Left kidney (tissue), 8 donors: ENCODE measurements at places on chromosomes 6 and 20. TPM values are rescaled to one million over a fixed set of nuclear protein-coding genes. Genes with fewer than 3 reads are reported as not detected.

GRCh38 chr20:13260650-13261279 lies 39.7 kb downstream of the ISM1 start:
- DNase-seq = no peak

DNA sequence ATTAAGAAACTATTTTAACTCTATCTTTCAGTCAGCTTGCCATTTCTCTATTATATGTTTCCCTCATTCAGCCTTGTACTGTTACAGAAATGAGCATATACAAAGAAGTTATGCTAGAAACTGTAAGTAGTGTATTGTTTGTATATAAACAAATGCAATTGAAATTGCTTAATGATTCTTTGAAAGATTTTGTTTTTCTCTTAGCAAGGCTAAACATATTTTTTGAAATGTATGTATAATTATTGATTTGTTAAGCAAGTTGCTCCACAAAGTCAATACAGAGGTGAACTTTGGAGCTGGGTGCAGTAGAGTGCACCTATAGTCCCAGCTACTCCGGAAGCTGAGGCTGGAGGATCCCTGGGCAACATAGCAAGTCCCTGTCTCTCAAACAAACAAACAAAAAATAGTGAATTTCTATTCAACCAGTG lies 253.6 kb downstream of the RNGTT start:
- no peak for DNase-seq

The PACRG gene
- polyA plus RNA-seq = 20.2 TPM

The GTF2H4 gene
- 45.4 TPM for polyA plus RNA-seq
